ENCODE measurements at places on chromosomes 3 and 15.
A peak's percentile ranks its signal among the peaks of the same experiment; 100 is the strongest.

DNA sequence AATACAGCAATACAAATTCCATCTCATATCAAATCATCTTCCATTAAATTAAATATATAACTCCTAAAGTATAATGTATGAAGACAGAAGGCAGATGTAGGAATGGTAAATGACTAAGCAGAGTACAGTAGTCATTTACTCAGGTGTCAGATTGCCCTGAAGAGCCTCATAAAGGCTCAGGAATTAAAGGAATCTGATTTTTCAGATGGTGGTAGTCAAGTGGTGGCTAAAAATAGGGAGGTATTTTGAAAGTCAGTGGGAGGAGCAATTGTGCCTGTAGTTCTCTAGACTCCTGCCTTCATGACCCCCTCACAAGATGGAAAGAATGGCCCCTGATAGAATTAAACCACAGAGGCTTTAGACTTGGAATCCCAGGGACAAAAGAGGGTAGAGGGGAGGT is 142.7 kb upstream of the SYNPR start:
- DNase-seq, result no peak

DNA sequence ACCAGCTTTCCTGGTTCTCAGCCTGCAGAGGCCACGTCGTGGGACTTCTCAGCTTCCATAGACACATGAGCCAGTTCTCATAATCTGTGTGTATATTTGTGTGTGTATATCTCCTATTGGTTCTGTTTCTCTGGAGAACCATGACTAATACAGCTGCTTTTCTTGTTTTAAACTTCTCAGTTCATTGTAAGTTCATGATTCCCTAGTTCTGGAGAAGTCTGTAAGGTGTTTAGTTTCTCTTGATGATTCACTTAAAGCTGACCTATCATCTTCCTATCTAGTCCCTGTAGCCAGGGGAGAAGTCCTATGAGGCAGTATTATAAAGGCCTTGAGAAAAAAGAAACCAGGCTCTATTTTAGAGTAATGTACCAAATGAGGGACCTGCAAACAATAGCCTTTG is 147.7 kb downstream of the RYR3 start:
- no peak for DNase-seq

- DNase-seq, result no peak
Measured at GRCh38 chr3:98592345-98592935, 971 bp downstream of the CPOX start.

- no peak for DNase-seq
Measured at GRCh38 chr15:56371495-56372147, 6.4 kb downstream of the TEX9 start.

DNA sequence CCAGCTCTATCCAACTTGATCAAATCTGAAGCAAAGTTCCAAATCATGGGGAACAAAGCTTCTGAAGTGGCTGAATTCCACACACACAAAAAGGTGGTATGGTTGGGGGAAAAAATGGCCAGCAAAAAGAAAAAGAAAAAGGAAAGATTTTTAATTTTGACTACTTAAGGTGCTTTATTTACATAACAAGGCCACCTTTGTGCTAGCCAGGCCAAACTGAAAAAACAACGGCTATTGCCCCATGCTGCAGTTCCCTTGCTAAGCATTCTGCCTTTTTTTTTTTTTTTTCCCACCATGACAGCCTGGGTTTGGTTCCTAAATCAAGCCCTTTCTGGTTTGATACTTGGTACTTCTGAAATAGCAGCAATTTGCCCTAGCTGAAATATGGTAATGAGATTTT is 66.5 kb upstream of the DAZL start:
- DNase-seq, result no peak

- DNase-seq, result peak; percentile 14
Measured at GRCh38 chr15:79942741-79943481, 28.1 kb downstream of the BCL2A1 start.

DNA sequence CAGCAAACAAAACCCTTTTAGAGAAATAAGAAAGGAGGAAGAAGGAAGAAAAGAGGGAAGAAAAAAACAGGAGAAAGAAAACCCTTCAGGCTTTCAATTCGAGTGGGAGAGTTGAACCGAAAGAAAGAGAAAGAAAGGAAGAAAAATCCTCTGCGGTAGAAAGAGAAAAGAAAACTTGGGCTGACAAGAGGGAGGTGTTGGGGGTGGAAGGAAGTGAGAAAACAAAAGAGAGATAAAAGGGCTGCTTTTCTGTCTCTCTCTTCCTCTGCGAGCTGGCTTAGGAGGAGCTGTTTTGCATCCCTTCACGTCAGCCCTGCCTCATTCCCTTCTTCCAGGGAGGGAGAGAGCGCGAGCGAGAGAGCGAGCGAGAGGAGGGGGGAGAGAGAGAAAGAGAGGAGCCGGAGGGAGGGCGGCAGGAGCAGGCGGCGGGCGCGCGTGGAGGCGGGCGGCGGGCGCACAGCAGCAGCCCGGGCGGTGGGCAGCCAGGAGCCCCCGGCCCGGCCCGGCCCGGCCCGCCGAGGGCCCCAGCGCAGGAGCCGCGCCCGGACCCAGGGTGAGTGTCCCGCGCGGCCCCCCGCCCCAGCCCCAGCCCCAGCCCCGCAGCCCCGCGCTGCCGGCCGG is at the start of gene ZNF710:
TSS of gene ZNF710 (plus strand) at position 263 of the 621 bp plus-strand sequence. CDS start 65,814 bp downstream, outside the sequence.
- DNase-seq, result peak; percentile 82

All from MG63 (cell line).